NCI-H446 (cell line): ENCODE measurements at places on chromosomes 2 and 18.

GRCh38 chr2:51490576-51491234 lies 458.8 kb upstream of the NRXN1 start:
- DNase-seq = peak; percentile 34

- no peak for DNase-seq
Measured at GRCh38 chr2:241575624-241576292, 17.2 kb downstream of the BOK start.

- DNase-seq = no peak
Measured at GRCh38 chr2:57044931-57045635, 861.3 kb downstream of the CCDC85A start.

DNA sequence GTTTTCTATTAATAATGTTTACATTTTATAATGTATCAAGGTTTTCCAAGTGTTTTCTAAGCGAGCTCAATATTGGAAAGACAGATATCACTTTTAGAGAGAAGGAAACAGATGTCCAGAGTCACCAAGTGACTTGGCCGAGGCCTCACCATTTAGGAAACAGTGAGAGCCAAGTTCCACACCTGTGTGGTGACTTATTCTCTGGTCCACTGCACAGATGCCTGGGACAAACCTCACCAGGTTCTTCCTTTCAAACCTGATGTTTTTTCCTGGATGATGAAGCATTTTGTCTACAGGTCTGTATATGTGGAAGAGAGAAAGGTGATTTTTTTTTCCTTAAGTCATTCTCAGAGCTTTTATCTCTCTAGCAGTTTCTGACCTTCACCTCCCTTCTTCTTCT lies 280.7 kb downstream of the LPIN1 start:
- DNase-seq = no peak

GRCh38 chr2:236764716-236765115 lies 195.1 kb downstream of the ACKR3 start:
- no peak for DNase-seq

- DNase-seq = no peak
Measured at GRCh38 chr18:12540751-12541150, 117.2 kb downstream of the SPIRE1 start.

- DNase-seq = no peak
Measured at GRCh38 chr18:40949114-40949950, 1005.7 kb upstream of the PIK3C3 start.

DNA sequence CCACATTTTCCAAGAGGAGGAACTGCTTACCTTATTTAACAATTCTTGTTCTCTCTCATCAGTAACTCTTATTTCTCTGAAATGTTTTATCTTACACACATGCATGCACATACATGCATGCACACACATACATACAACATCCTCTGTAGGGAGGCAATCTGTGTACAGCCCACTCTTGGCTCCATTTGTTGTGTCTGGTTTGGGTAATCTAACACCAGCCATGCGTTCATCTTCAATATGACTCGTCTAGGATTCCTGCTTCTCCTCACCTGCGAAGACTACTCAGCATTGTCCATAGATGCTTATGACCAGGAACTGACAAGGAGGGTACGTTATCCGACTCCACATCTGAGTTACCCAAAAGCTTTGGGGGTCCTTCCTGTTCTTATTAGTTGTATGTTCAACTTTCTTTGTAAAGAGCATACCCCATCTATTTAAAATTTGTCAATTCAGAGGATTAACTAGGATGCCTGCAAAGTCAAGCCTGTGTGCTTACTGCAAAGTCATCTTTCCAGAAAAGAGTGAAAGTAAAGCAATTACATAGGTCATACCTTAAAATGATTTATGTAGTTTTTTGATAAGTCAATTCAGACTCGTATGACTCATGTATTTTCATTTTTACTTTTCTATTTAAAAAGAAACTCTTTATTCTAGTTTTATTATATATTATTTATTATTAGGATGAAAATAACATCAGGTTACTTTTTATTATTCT lies 18.2 kb downstream of the LYPD6B start:
- DNase-seq = no peak

DNA sequence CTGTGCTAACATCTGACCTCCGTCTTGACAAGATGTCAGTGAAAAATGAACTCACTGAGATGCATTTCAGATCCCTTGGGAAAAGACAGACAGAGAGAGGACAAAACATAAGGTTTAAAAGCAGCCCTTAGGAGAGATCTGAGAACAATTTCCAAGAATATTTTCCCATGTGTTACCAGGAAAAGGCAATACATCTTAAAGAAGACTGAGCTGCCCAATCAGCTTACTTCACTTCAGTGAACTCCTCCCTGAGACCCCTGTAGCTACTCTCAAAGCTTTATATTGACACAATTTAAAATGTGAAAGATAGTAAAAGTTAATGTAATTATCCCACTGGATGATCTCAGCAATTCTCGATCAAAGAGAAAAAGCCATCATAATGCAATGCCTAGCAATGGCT lies 505.0 kb downstream of the DCC start:
- DNase-seq = no peak

- DNase-seq = no peak
Measured at GRCh38 chr2:176272870-176273459, 3.7 kb downstream of the MTX2 start.

DNA sequence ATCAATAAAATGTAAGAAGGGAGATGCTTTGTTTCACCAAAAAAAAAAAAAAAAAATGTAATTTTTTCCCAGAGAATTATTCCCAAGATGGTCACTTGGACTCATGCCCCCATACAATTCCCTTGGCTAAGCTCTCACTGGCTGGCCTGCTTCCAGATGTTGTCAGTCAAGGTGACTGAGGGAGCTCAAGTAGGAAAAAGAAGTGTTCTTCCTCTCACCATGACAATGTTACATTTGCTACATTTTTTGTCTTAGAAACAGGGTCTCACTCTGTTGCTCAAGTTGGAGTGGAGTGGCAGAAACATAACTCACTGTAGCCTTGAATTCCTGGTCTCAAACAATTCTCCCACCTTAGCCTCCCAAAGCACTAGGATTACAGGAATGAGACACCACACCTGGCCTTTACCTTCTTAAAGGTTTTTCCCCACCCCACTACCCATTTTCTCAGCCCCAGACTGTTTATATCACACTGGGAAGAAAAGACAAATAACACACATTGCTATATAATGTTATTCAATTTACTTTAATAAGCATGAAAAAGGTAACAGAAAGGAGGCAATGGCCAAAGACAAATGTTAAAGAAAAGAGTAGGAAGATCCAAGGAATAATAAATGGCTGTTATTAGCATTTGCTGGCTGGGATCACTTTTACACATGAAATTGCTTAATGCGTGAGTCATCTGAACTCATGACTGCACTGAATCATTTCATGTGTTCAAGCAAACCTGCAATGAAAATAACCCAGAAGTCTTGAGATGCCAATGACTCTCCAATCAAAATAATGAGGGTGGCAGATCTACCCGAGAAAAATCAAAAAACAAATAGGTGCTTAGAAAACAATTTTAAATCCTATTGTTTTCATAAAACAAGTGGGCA lies 45.2 kb downstream of the ACVR1 start:
- peak; percentile 66 for DNase-seq

DNA sequence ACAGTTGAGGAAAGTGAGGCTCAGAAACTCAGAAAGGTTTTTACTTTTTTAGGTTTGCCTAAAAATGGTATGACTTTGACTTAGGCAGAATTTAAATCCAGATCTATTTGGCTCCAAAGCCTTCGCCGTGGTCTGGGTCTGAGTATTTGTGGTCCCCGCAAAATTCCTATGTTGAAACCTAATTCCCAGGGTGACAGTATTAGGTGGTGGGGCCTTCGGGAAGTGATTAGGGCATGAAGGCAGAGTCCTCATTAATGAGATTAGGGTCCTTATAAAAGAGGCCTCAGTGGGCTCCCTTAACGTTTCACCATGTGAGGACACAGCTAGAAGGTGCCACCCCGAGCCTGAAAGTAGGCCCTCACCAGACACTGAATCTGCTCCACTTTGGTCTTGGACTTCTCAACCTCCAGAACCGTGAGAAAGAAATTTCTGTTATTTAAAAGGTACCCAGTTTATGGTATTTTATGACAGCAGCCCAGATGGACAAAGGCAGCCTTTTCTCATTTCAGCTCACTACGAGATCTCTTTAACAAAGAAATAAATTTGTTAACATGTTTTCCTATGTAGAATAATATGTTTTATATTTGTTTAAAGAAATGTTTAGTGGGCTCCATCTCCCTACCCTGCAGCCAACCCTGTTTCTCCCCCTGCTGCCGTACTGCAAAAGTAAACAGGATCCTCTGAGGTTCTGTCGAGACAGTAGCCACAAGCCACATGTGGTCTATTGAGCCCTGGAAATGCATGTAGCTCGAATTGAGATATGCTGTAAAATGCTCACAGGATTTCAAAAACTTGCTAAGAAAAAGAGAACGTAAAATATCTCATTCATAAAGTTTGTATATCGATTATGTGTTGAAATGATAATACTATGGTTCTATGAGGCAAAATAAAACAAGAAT lies 80.6 kb downstream of the MOGAT1 start:
- DNase-seq = no peak

- DNase-seq = no peak
Measured at GRCh38 chr18:77733292-77733903, 483.8 kb downstream of the GALR1 start.

DNA sequence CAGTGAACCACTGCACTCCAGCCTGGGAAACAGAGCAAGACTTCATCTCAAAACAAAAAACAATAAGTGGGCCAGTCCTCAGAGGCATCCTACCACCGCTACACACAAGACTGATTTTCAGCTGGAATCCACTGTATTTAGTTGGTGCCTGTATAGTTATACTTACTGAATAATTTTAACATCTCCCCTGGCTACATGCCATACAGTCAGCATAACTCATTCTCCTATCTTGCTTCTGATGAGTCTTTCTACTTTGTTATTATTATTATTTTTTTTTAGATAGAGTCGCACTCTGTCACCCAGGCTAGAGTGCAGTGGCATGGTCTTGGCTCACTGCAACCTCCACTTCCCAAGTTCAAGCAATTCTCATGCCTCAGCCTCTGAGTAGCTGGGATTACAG lies 19.9 kb upstream of the CAB39 start:
- no peak for DNase-seq

GRCh38 chr2:219575566-219576504 lies 3.7 kb downstream of the INHA start:
- no peak for DNase-seq

DNA sequence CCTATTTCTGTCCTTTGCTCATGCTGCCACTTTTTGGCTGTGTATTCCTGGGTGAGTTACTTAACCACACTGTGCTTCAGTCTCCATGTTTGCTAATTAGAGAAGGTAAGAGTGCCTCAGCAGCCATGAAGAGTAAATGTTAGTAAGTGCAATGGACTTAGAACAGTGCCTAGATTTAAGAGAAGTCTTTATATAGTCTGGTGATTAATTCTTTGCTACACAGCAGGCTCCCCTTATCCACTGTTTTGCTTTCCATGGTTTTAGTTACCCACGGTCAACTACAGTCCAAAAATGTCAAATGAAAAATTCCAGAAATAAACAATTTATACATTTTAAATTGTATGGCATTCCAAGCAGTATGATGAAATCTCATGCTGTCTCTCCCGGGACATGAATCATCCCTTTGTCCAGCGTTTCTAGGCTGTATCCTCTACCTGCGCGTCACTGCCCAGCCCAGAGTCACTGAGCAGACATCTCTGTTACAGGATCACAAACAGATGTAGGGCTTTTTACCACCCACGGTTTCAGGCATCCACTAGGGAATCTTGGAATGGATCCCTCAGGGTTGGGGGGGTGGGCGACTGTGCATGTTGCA lies 91.0 kb downstream of the CTIF start:
- peak; percentile 24 for DNase-seq

GRCh38 chr18:39741755-39742466 lies 2176.3 kb upstream of the CELF4 start:
- DNase-seq = peak; percentile 59

DNA sequence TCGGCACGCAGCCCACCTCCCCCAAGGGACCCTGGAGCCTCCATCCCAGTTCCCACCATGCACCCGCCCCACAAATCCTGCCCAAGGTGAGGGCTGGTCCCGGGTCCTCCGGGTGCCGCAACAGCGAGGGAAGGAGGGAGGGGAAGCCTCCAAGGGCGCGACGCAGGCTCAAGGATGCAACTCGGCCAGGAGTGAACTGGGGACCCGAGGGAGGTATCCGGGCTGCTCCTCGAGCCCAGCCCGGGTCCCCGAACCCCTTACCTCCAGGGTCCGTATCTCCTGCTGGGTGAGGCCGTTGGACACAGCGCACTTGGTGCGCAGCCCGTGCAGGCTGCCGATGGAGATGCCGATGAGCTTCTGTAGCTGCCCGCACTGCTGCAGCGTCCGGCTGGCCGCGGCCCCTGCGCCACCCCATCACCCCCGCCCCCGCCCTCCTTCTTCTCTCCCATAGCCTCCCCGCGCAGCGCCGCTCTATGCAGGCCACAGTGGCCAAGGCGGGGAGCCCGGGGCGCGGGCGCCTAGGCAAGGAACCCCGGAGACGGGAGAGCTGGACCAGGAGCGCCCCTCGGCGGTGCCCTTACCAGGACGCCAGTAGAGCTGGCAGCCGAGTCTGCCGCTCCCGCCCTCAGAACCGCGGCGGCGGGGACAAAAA lies 124.1 kb downstream of the ANKRD30BL start:
- DNase-seq = no peak

GRCh38 chr2:98569915-98570314 lies 38.4 kb downstream of the COA5 start:
- no peak for DNase-seq

DNA sequence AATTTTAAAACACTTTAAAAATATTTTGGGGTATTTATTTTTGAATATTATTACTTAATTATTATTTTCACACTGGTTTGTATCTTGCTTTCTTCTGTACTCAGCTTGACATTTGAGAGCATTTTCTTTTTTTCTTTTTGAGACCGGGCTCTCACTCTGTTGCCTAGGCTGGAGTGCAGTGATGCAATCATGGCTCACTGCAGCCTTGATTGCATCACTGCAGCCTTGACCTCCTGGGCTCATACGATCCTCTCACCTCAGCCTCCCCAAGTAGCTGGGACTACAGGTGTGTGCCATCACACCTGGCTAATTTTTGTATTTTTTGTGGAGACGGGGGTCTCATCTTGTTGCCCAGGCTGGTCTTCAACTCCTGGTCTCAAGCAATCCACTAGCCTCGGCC lies 79.9 kb upstream of the DLX2 start:
- no peak for DNase-seq

DNA sequence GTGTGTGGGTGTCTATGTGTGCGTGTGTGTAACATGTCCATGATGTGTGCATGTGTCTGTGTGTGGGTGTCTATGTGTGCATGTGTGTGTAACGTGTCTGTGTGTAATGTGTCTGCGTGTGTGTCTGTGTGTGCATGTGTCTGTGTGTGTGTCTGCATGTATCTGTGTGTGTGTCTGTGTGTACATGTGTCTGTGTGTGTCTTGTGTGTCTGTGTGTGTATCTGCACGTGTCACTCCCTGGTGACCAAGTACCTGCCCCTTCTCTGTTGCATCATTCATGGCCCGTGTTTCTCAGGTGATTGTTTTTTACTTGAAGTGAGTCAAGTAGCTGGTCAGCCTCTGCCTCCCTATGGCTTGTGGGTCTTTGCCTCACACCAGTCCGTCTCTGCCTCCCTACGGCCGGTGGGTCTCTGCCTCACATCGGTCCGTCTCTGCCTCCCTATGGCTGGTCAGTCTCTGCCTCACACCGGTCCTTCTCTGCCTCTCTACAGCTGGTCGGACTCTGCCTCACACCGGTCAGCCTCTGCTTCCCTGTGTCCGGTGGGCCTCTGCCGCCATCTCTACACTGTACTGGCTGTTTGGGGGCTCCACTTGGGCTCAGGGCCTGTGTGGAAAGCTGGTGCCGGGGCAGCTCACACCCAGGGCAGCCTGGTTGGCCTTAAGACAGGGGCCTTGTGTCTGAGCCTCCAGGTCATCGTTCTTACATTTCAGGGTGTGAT lies 31.6 kb downstream of the KCNG2 start:
- DNase-seq = no peak
